K562 (cell line): ENCODE measurements at places on chromosomes 7 and 10.

GRCh38 chr10:128180843-128181242, 54.6 kb upstream of the MKI67 start:
- no peak for DNase-seq

GRCh38 chr10:127081851-127082345, 114.5 kb downstream of the INSYN2A start:
- DNase-seq: no peak

- DNase-seq: no peak
Observed at GRCh38 chr7:25952261-25953057, 199.5 kb upstream of the NFE2L3 start.

DNA sequence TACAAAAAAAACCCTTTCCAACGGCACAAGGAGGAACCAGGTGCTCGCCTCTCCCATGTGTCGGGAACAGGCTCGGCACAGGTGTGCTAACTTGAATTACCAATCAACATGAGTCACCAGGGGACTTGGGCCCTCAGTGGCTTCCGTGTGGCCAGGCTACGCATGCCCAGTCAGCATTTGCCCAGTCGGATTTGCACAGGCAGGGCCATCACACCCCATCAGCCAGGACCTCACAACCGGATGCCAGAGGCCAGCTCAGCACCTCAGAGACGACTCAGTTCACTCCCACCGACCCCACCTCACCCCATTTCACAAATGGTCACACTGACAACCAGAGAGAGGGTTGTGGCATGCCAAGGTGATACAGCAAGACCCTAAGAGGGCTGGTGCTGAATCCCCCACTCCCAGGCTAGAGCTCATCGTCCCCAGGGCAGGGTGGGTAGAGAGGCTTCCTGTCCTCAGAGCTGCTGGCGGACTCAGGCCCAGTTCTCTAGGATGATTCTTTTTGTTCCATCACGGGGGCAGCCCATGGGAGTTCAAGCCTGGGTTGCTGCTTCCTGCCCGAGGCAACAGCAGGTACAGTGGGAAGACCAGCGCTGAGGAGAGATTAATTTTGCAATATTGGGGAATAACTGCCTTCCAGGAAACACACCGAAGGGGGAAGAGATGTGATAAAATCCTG, 13.6 kb downstream of the ANXA11 start:
- DNase-seq: no peak

DNA sequence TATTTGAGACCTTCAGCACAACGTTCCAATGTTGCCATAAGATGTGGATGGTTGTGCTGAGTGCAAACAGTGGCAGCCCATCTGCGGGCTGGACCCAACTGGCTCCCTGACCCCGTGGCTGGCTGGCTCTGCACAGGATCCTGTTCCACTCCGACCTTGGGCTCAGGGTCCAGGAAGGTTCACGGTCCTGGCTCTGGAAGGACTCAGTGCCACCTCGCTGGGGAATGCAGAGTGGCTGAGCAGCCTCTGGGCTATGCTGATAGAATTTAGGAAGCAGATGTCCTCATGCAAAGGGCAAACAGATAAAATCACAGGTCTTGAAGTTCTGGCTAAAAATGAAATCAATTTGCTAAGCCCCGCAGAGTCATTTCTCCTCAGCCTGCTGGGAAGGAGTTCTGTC, 171.6 kb downstream of the PIP4K2A start:
- no peak for DNase-seq

DNA sequence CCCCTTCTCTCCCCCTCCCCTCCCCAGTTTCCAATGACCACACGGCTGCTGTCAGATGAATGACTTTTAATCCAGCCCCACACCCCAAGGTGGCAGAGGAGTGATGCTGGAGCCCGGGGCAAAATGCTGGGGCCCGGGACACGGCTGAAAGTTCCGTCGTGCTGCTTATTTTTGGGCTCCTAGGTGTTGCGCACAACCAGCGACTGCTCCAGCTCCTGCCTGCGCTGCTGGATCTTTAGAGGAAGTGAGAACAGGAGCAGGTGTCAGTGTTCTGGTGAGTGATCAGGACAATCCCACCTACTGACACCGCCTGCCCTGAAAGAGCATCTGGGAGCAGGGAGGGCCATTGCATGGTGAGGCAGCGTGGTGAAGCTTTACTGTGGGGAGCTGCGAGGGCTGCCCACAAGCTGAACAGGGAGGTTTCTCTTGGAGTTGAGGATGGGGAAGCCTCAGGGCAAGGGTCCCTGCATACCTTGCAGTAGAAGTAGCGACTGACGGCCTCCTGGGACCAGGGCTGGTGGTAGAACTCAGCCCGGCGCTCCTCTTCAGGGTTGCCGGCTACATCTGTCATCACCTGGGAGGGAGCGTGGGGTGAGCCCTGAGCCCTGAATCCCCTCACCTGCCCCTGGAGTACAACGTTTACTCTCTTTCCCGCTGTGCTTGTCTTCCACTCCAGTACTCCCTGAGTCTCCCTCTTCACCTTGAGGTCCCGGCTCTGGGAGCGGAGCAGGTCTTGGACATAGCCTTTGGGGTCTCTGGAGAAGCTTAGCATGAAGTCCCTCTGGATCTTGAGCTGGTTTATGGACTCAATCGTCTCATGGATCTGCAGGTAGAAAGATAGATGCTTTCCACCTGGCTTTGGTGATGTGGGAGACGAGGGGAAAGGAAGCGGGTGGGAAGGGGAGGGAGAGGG, 6.9 kb downstream of the CHPF2 start:
- no peak for DNase-seq

- no peak for DNase-seq
Observed at GRCh38 chr10:124508070-124508667, 46.5 kb downstream of the LHPP start.

- DNase-seq: no peak
Observed at GRCh38 chr7:77808517-77808916, 9.9 kb downstream of the PHTF2 start.

DNA sequence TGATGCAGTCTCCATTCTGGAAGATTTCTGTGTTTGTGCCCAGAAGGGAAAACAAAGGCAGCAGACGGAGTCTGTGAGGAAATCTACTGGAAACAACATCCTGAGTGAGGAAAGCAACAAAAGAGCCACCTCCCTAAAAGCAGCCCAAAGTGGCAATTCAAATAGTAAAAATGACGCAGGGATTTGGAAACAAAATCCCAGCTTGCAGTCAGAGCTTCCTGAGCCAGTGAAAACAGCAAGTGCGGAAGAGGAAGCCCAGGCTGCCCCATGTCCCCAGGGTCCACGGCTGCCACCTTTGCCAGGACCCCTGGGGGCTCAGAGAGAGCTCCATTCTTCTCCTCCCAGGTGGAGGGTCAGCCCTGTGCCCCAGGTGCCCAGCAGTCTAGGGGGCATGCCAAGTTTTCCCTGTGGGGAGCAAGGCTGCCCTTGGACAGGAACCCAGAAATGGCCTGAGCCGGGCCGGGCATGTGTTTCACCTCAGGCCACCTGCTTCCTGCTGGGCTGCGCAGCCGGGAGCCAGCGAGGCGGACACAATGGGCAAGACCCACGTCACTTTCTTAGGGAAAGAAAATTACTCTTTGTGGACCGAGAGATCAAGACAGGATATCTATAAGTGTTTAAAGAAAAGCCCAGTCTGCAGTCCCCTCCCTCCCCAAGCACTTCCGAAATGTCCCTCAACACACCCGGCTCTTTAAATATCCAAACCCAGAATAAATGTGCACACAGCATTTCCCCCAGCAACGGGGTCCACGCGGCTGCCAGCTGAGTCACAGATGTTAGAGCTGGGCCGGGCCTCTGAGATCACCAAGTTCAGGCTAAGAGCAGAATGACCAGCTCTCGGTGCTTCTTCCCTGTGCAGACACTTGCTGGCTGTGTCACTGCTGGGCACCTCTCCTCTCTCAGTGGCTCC, 231.1 kb downstream of the ARHGAP12 start:
- DNase-seq: no peak

DNA sequence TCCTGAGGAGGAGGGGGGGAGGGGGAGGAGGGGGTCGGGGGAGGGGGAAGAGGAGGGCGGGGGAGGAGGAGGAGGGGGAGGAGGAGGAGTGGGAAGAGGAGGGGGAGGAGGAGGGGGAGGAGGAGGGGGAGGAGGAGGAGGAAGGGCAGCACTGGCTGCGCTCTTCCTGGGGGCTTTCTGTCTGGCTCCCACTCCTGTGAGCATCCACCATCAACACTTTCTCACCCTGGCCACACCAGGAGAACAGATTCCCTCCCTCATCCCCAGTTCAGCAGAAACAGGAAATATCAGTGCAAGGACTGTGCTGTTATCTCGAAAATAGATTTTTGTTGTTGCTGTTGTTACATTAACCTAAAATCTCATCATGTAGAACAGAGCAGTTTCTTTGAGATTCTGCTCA, 530.5 kb downstream of the ACTR3B start:
- no peak for DNase-seq

GRCh38 chr7:128067983-128068382, 36.7 kb upstream of the LRRC4 start:
- DNase-seq: no peak
